Ammon's horn (tissue), 1 donor: ENCODE measurements at places on chromosomes 2 and 18.

GRCh38 chr2:233760043-233760442, at the start of gene UGT1A1:
Gene UGT1A1 (plus strand): TSS chr2:233760270. CDS start chr2:233760288, 18 bp downstream.
- DNase-seq, result no peak

GRCh38 chr2:136121204-136121910, 3.4 kb upstream of the CXCR4 start:
- peak; percentile 51 for DNase-seq

- no peak for DNase-seq
These were observed 445.1 kb upstream of the TRIB2 start for GRCh38 chr2:12271589-12271984.

DNA sequence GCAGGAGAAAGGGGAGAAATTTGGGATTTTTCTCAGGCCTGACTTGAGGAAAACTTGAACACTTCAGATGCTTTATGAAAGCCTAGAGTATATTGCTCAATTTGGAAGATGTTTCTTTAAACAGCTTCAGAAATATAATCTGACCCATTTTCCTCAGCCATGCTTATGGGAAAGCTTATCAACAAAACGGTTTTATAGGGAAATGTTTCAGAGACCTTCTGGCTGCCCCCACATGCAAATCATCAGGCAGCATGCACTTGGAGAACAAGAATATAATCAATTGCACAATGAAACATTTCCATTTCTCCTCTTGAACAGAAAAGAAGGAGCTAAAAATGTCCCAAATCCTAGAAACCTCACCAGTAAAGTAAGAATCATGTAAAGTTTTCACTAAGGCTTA, 411.2 kb upstream of the ETAA1 start:
- DNase-seq, result no peak

- DNase-seq, result no peak
These were observed 1.1 kb downstream of the COX5B start for GRCh38 chr2:97646977-97647376.

GRCh38 chr2:120869730-120870466, 134.2 kb downstream of the GLI2 start:
- DNase-seq, result no peak

DNA sequence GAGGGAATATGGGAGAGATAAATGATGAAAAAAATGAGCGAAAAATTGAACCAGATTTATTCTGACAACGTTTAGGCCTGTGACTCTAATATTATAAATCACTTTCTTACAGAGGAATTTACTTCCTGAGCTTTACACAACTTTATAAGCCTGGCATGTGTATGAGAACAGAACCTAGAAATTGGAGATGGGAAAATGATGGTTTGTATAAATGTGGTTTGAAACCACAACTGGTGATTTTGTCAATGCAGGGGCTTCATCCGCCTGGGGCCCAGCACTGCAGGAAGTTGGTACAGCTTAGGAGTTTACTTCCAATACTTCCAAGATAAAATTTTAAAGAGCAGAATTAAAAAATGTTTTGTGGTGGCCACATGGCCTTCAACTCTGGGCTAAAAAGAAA, 82.3 kb downstream of the VAPA start:
- DNase-seq, result no peak

DNA sequence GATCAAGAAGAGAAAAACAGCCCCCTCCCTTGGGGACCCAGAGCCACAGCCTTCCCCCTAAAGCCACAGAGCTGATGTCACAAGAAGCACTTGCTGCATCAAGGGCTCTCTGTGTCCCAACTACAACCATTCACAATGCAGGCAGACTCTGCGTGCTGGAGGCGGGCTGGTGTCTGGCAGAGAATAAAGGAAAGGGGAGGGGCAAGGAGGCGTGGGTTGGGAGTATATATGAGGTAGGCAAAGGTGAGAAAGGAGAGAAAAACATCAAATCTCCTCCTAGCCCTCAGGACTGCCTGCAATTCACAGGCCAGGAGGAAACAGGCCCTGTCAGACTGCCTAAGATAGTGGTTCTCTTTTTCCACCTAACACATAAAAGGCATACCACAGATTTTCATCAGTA, 48.8 kb upstream of the IHH start:
- no peak for DNase-seq

GRCh38 chr2:144975881-144976280, 456.0 kb upstream of the ZEB2 start:
- DNase-seq, result peak; percentile 72

DNA sequence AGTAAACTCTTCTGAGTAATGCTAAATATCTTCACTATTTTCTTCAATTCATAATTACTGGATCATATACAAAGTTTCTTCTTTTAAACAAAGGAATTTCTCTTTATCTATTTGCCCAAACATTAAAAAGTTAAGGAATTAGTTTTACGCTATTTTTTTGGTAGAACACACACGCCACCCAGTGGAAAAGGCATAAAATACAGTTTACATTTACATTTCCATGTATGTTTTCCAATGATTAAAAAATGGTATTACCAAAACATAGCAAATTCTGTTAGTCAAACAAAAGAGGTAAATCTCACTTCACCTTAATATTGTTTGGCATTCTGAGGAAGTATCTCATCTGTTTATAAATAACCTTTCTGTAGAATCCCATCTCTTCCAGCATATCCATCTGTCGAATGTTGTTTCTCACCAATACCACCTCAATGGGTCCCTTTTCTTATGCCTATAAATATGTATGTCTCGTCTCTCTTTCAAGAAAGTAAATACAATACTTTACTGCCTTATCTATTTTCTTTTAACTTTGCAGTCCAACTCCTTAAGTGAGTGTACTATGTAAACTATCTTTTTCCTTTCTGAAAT, 7.2 kb downstream of the BOLL start:
- peak; percentile 41 for DNase-seq
